ENCODE measurements at places on chromosomes 12 and 14.

DNA sequence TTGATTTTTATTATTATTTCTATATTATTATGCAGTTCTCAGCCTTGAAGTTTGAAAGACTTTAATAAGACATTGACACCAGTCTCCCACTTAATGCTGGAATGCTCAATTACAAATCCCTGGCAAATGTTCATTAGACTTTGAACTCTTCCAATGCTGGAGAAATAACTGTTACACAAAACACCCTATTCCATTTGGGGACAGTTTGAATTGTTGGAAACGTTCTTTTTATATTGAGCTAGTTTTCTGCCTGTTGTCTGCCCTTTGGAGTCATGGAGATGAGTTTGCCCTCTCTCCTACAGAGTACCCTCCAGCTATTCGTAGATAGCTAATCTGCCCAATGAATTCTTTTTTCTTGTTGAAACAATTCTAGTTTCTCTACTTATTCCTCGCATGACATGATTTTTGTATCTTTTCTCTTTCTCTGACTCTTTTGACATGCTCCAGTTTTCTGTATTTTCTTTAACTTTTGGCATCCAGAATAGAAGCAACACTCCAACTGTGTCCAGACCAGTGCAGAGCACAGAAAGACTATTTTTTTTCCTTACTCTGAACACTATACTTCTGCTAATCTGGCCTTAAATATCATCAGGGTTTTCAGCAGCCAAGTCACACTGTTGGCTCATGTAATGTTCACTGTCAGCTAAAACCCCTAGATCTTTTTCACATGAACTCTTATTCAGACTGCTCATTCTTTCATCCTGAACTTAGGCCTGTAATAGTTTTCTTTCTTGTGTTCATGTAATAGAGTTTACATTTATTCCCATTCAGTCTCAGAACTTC, 379.3 kb downstream of the RAD51B start:
- DNase-seq: no peak

DNA sequence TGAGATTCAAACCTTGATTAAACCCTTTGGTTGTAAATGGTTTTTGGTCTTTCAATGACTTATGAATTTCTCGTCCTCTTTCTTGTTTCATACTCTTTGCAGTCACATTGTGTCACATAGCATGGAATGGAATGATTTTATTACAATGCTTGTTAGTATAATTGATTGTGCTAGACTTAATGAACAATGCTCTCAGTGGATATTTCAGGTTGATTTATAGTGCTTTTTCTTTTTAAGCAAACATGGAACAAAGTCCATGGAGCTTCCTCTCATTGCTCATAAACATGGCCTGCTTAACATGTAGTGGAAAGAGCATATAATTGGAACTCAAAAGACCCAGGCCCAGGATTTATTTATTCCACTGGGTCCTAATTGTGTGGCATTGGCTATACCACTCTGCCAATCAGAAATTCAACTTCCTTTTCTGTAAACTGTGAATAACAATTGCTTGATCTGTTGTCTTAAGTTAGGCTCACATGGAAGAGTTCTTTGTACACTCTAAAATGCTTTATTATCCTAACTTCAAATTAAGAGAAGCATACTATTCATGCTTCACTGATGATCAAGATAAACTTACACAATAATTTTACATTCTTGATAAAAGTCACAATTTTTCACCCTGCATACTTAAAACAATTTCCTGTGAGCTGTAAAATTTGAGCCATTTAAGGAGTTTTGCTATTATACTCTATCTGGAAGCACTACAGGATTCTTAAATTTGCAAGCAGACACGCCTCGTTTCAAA, 370.5 kb upstream of the PDE3A start:
- DNase-seq: no peak

- DNase-seq: no peak
Observed at GRCh38 chr12:57176139-57176477, 28.7 kb upstream of the LRP1-AS start.

DNA sequence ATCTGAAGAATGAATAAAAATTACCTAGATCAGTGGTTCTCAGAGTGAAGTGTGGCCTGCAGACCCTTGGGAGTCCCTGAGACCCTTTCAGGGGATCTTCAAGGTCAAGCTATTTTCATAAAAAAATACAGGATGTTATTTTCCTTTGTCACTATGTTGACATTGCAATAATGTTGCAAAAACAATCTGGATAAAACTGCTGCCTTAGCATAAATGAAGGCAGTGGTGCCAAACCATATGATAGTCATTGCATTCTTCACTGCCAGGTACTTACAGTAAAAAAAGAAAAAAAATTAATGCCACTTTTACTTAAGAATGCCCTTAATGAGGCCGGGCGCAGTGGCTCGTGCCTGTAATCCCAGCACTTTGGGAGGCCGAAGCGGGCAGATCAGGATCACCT, 2.0 kb upstream of the CD4 start:
- no peak for DNase-seq

GRCh38 chr14:33230021-33230420, 291.3 kb downstream of the NPAS3 start:
- DNase-seq: no peak

DNA sequence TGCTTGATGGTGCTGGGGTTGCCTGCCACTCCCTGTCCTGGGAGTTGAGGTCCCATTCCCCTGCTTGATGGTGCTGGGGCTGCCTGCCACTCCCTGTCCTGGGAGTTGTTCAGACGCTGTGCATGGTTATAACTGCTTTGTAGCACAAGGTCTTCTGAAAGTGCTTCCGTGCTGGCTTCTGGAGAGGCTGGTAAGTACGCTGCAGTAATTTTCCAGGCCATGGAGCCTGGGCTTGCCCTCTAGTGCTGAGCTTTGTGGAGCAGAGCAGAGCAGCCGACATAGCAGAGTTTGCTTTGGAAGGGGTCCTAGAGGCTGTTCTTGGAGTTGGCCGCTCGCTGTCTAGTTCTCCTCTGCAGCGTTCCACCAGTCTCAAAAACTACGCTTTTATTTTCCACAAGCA, 6.3 kb downstream of the B4GALNT3 start:
- DNase-seq: no peak

- no peak for DNase-seq
Observed at GRCh38 chr12:64098709-64099354, 123.3 kb downstream of the KICS2 start.

DNA sequence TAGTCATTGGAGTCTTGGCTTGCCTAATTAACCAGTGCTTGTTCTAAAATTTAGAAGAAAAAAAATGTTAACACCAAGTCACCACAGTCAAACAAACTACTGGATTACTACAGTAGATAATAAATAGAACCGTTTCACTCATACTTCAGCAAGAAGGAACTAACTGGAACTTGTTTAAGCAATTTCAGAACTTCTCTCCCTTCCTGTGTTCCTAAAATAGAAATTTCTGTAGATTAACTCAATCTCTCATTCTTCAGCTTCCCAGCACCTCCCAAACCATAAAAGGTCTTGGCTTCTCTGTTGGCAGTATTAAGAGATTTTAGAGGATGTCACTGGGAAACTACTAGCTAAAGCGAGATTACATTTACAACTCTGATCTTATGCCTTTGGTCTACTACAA, 18.6 kb downstream of the GNS start:
- DNase-seq: no peak

- no peak for DNase-seq
Observed at GRCh38 chr12:118611295-118611694, 234.9 kb downstream of the SUDS3 start.

DNA sequence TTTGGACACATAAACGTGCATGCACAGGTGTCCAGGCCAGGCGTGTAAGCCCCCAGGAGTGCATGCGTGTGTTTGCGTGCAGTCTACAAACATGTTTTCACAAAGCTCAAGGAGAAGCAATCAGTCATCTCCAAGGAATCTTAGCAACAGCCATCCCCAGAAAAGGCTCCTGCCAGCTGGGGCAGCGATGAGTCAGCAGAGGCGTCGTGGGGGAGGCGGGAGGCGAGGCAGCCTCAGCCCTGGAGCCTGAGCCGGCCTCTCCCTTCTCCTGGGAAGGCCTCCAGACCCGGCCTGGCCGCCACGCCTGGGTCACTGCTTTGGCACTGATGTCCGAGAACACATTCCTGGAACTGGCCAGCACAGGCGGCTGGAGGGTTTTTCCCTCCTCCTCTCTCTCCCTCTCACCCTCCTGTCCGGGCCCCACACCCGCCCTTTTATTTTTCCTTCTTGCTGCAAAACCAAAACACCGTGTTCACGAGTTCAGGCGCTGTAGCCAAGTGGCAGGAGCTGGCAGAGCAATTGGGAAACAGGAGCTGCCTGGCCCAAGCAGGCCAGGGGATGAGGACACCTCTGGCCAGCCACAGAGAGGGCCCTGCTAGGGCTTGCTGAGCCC, 92.7 kb downstream of the LRRC74A start:
- DNase-seq: peak; percentile 69

DNA sequence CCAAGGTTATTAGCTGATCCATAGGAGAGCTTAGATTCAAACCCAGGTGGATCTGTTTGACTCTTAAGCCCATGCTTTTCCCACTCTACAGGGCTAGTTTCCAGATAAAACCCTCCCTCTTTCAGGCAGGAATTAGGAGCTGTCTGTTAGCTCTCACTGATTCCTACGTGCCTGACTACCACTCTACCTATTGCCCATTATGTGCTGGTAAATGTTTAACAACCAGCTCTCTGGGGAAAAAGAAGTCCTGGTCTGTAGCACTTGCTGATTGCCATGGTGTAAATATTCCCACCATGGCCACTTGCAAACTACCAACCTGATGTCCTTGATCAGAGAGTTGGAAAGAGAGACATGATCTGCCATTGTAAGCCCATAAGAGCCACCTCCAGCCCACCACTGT, 65.5 kb upstream of the BDKRB2 start:
- DNase-seq: no peak

DNA sequence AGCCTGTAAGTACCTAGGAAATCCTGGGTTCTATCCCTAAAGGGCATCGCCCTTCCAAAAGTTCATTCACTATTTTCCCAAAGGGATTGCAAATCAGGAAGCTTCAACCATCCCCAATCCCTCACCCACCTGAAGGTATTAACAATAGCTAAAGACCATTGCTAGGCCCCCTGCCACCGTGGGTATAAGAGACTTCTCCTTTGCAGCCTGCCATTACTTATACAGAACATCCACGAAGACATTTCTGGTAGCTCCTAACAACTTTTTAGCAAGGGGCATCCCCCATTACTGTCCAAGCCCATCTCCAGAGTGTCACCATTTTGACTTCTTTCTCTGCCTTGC, 384 bp upstream of the SMUG1 start:
- no peak for DNase-seq

DNA sequence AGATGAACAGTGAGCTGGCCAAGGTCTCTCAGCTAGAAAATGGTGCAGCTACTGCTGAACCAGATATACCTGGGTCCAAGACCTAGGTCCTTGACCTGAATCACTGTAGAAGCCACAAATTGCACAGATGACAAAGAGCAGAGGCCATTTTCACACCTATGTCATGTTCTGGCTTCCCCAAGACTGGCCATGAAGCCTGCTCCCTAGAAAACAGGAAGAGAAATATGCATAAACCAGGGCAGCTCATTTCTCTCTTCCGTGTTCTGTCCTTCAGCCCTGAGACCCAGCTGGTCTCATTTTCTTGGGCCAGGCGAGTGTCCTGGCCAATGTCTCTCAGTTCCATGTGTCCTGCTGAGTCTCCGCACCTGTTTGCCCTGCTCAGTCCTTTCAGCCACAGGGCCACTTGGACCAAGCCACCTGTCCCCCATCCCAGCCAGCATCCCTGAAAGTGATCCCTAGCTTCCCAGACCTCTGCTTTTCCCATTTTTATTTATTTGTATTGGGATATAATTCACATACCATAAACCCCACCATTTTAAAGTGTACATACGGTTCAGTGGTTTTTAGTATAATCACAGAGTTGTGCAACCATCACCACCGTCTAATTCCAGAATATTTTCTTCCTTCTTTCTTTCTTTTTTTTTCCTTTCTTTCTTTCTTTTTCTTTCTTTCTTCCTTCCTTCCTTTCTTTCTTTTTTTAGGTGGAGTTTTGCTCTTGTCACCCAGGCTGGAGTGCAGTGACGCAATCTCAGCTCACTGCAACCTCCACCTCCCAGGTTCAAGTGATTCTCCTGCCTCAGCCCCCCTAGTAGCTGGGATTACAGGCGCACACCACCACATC, 27.0 kb downstream of the P2RX7 start:
- no peak for DNase-seq

DNA sequence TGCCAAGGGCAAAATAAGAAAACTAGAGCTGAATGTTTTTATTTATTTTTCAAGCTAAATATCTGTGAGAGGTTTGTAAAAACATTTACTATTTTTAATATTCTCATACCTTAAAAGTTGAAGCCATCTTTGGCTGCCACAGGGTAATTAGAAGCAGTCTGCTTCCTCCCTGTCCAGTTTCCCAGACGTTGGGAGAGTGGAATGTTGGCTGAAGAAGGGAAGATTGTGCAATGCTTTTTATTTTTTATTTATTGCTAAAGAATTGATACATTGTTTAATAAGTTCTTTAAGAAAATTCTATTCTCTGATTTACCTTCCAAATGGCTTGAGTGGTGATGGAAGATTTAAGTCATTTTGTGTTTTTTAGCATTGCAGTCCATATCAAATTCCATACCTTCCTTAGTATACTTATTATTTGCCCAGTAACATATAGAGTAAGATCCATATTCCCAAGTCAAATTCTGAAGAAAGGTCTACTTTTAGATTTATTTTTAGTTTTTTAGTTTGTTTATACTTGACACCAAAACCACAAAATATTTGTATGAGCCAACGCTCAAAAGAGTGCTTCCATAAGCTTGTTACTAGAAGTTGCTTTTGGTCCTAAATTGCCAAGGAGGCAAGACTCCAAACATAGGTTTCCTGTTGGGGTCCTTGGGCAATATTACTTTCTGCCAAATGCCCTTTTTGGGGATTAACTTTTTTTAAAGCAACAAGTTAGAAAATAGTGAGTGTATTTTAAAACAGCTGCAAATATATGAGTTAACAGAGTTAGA, 124.0 kb upstream of the CPM start:
- DNase-seq: no peak

DNA sequence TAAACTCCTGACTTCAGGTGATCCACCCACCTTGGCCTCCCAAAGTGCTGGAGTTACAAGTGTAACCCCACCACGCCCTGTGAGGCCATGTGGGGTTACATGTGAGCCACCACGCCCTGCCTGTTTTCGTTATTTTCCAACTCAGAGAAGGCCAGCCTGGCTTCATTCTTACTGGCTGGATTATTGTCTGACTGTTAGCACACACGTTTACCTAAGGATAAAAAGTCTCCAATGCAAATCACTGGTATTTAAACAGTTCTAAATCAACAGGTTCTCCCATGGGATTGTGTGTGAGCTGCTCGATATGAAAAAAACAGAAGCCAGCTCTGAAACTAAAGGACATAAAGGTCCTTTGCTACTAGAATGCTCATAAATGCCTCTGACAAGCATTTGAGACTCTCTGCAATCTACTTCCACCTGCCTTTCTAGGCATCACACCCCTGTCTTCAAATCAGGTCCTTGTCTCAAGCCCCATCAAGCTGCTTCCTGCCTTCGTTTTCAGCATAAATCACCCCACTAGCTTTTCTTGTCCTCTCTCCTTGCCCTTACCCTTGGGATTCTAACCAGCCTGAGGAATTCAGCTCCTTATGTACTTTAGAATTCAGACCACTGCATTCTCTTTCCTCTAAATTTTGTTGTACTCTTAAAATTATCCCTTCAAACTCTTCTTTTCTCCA, 265.0 kb downstream of the DUSP6 start:
- no peak for DNase-seq

Measured in nucleus accumbens (tissue), 56 donors.